ENCODE measurements at places on chromosomes 2 and 18.

DNA sequence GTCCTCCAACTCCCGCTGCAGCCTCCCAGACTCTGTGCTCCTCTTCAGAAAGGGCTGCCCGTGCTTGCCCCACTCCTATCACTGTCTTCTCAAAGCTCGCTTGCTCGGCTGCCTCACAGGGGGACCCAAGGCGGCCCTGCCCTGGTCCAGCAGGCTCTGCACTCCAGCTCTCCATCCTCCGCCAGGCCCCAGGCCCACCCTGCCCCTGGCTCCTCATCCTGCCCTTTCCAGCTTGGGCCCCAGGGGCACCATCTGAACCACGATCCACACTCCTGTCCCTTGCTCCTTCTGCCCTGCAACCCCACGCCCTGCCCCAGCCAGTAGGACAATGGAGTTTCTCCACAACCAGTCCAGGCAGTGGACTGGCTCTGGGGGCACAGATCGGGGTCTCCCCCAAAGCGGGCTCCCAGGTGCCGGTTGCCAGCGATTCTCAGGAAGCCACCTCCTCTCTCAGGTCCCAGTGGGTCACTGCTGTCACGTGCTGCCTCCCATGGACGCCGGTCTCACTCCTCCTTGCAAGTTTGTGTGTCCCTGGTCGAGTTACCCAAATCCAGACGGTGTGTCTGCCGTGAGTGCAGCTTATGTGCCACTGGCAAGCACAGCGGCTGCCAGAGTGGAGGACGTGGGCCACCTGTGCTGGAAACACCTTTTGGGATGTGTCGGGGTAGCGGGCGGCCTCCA, 238.5 kb downstream of the HDAC4 start:
- DNase-seq, result no peak

- DNase-seq, result no peak
These were observed 20.9 kb upstream of the CFAP36 start for GRCh38 chr2:55498582-55498981.

DNA sequence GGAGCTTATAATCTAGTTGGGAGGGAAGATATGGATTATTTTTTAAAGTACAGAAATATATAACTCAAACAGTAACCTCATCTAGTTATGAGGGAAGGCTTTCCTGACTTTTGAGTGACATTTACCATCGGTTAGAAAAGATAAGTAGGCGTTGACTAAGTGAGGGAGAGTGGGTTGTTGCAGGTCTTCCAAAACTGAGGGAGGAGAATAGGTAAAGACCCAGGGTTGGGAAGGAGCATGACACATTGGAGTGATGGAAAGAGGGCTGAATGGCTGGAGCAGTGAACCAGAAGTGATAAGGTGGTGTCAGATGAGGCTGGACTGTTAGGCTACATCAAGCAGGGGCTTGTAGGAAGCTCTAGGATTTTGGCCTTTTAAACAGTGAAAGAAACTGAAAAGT, 10.6 kb upstream of the NUP35 start:
- no peak for DNase-seq

GRCh38 chr2:209577376-209578357, 153.8 kb downstream of the MAP2 start:
- no peak for DNase-seq

GRCh38 chr18:74172697-74173433, 24.5 kb downstream of the TIMM21 start:
- DNase-seq, result no peak

- no peak for DNase-seq
These were observed 145.0 kb downstream of the UBE2E3 start for GRCh38 chr2:181125359-181125758.

DNA sequence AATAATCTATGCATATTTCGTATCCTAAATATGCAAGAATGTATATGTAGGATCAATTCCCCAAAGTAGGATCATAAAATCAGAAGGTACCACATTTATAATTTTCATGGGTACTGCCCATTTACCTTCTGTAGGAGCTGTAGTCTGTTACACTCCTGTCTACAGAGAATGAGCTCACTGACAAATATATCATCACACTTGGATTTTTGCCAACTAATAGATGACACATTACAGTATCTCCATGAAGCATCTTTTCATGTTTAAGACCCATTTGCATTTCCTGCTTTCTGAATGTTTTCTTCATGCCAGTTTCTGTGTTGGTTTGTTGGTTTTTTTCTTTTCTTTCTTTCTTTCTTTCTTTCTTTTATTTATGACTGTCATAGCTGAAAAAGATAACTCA, 70.9 kb upstream of the EML6 start:
- no peak for DNase-seq

DNA sequence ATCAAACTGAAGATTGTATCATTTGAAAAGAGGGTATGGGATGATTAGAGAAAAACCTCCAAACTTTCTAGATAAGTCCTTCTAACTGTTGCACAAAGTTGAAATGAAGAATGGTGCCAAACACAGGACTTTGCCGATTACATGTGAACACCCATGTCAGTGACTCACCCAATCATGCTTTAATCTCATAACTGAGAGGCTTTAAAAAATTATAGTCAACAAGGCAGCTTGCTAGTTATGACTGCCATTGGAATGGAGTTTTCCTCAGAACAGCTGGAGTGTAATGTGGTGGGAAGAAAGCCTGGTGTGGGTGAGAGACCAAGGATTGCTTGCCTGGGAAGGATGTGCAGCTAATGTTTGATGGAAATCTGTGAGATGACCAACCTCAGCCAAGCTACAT, 98.2 kb upstream of the ALPP start:
- no peak for DNase-seq

DNA sequence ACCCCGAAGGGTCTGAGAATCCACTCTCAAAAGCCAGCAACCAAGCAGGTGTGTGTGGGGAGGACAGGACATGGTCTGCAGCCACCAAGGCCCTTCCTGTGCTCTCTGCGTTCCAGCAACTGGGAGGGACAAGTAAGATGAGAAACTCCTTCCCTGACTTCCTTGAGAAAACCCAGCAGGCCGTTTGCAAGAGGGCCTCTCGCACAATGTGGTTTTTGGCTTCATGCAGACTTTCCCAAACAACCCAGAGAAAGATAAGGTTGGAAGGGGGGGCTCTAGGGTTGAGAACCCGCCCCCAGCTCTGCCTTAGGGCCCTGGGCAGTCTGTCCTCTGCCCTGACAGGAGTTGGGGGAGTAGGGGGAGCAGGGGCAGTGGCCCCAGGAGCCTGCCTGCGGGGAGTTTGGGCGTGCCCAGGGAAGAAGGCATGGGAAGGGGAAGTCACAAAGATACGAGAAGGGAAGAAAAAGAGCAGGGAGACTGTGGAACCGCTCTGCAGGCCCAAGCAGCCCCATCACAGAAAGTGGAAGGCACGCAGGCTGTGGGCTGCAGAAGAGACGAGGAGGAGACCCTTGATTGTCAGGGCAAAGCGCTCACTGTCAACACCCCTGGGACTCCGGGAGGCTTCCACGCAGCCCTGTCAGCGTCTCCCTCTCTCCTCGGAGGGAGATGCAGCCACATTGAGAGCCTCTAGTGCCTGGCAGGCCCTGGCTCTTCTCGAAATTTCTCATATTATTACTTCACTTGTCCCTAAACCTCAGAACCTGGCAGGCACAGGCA, 99.8 kb downstream of the SMAD7 start:
- DNase-seq, result no peak

DNA sequence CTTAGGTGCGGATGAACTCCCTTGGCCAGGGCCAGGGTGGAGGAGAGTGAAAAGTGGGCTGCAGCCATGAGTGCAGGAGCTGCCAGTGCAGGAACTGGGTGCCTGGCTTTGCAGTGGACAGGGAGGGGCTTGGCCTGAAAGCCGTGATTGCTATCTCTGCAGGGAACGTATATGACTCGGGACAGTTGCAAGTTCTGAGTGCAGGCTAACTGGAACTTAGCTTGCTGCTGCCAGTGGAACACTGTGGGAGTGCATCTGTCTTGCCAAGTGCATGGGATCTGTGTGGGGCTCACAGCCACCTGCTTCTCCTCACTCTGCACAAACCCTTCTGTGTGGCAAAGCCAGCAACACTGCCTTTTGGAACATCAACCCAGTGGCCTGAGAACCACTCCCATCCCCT, 36.9 kb downstream of the FLACC1 start:
- DNase-seq, result no peak

- no peak for DNase-seq
These were observed 79.7 kb downstream of the COLEC12 start for GRCh38 chr18:420661-421246.

- DNase-seq, result no peak
These were observed 144.3 kb upstream of the MAP3K20 start for GRCh38 chr2:172931256-172931894.

- no peak for DNase-seq
These were observed 1436.4 kb downstream of the SUCLG1 start for GRCh38 chr2:83022631-83023210.

GRCh38 chr2:54956111-54956627, 94.1 kb downstream of the RTN4 start:
- DNase-seq, result no peak

DNA sequence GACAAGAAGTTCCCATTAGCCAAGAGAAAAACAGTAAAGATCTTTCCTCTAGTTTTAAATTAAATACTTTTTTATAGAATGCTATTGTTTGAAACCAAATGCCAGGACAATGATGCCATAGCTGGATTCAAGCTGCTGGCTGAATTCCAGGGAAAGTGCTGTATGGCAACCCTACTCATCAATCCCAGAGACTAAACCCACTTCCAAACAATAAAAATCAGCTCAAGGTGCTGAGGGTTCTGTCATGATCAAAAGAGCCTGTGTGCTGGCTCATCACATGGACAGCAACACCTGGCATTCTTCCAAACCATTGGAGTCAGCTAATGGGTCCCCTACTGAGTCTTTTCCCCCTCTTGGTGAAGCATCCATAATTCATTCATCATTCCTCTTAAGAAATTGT, 53.7 kb upstream of the PARD3B start:
- DNase-seq, result no peak

GRCh38 chr2:217482056-217482710, 520.6 kb downstream of the TNS1 start:
- no peak for DNase-seq

DNA sequence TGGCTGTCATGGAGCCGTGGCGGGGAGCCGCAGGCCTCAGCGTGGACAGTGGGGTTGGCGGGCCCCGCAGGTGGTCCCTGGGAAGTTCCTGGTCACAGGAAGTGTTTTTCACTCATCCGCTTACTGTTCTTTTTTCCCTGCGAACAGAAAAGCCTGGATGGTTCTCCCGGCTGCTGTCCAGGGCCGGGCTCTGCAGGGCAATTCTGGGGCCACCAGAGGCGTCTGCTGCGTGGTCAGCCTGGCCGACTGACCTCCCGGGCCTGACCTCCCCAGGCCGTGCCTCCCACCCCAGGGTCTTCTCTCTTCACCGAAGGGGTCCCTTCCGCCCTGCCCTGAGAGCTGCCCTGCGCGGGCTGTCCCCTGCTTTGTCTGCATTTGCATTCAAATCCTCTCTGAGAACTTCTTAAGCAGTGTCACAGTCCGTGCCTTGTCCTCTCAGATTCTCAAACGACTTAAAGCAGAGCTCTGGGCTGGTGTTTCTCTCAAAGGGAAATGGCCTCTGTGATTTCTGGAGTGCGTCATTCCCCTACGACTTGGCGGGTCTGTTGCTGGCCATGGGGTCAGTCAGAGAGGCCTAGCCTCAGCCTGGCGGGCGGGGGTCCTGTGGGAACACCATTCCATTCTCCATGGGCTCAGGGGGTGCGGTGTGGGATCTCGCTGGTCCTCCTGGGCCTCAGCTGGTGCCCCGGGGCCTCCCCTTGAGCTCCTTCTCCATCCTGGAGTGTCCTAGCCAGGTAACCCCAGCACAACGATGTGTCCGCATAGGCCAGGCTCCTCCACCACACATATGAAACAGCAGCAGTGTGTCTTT, 38.3 kb downstream of the KLHL29 start:
- DNase-seq, result no peak

GRCh38 chr18:11868230-11868629, 17.0 kb downstream of the CHMP1B start:
- DNase-seq, result no peak

- no peak for DNase-seq
These were observed 49.7 kb downstream of the TSN start for GRCh38 chr2:121804997-121805765.

- no peak for DNase-seq
These were observed 67.4 kb downstream of the TNP1 start for GRCh38 chr2:216792222-216793021.

DNA sequence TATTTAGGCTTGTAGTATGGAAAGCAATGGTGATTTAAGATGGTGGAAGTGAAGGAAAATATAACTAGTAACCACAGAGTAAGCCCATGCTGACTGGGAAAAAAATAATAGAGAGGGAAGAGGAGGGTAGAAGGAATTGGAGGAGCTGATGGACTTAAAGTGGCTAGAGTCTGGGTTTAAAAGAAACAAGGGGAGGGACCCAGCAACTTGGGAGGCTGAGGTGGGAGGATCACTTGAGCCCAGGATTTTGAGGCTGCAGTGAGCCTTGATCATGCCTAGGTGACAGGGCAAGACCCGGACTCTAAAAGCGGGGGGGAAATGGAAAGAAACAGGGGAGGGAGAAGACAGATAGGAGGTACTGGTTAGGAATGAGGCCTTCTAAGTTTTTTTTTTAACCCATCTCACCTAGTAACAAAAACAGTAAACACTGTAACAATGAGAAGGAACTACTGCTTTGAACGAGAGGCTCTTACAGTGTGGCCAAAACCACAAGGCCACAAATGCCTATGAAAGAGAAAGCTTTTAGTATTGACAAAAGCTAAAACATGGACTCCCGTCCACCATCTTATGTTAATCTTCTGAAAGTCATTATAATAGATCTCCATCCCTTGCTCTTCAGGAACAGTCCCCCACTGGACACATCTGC, 26.6 kb downstream of the METTL8 start:
- DNase-seq, result no peak

DNA sequence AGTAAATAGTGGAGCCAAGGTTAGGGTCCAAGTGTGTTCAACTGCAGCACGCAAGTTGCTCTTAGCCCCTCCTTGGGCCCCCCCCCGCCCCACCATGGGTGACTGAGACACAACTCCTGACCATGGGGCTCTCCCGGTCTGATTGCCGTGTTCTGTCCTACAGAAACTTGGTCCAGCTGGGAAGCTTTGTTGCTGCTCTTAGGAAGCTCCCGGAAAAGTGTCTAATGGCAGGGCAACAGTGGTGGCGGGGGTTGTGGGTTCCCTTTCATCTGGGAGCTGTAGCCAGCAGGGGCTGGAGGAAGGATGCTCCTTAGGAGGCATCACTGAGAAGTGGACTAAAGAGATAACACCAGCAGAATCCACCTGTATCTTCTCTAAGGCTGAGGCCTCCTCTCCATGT, 111.1 kb downstream of the CYP26B1 start:
- DNase-seq, result no peak

- no peak for DNase-seq
These were observed 144.1 kb downstream of the UBE2E3 start for GRCh38 chr2:181124497-181124896.
